Smooth muscle cell of the brain vasculature (primary cell): ENCODE measurements at places on chromosomes 13 and 19.

DNA sequence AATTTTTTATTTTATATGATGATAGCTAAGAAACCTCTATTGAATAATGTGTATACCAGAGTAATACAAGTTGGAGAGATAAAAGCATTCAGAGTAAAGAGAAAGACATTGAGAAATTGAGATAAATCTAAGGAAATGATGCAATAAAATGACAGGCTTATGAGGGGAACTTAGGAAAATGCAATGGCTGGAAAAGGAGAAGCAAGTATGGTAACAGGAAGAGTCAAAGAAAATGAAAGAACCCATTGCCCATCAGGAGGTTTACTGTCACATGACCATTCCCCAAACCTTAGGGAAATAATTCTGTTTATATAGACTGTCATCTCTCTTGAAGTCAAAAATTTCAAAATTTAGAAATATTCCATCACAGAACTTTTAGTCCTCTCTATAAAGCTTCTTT, 808.0 kb upstream of the PRR20A start:
- no peak for DNase-seq

DNA sequence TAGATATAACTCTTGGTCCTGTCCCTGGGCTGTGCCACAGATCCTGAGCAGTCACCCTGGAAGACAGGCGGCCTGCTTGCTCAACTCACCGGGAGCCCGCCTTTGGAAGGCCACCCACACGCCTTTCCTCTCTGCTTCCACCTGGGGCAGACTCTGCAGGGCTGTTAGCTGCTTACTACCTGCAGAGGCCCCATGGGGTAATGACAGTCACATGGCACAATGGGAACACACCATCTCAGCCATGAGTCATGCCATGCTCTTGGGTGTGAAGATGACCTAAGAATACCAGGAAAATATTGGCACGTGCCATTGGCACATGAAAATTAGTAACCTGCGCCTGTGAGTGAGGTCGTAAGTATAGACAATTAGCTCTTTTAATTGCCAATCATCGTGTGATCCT, 108.6 kb downstream of the COL4A2 start:
- DNase-seq: no peak

GRCh38 chr13:45295536-45295935, 45.4 kb downstream of the TPT1 start:
- DNase-seq: peak; percentile 67

GRCh38 chr13:100818711-100819110, 144.1 kb upstream of the TMTC4 start:
- no peak for DNase-seq

- DNase-seq: no peak
Measured at GRCh38 chr19:43820098-43820883, 6.8 kb upstream of the ZNF283 start.

DNA sequence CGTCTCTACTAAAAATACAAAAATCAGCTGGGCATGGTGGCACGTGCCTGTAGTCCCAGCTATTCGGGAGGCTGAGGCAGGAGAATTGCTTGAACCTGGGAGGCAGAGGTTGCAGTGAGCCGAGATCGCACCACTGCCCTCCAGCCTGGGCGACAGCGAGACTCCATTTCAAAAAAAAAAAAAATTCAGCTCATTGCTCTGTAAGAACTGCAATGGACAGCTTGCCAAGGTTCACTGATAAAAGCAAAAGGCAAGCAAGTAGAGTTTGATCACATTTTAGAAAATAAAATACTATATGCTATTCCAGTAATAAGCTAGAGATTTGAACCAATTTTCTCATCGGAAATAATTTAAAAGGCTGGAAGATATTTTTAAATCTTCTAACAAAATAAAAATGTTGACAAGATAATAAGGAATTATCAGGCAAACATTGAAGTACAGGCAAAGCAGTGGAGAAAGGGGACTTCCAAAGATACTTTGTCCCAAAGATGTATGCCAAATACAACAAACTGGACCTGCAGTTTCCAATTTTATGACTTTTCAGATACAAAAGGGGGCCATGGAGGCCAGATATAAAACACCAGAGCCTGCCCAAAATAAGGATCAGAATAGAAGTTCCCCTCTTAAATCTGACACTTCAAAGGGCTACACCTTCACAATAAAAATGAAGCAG, 29.6 kb downstream of the SLC6A16 start:
- DNase-seq: no peak

GRCh38 chr19:31315652-31316051, 33.6 kb downstream of the TSHZ3 start:
- DNase-seq: no peak

GRCh38 chr13:107590556-107590955, 624.8 kb downstream of the LIG4 start:
- no peak for DNase-seq

- DNase-seq: no peak
Measured at GRCh38 chr13:28864544-28864943, 44.4 kb downstream of the MTUS2 start.

DNA sequence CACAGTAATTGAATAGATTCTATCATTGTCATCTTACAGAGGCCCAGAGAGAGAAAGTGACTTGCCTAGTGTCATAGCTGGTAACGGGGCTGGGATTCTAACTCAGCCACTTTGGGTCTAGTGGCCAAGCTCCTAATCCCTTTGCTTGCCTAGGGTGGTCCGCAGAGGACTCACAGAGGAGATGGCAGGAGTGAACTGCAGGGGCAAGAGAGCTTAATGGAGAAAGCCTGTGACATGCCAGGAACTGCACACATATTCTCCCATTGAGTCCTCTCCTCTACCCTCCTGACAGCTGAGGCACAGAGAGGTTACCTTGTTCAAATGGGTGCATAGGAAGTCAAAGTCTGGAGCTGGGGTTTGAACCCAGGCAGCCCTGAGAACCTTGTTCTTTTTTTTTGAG, 2.7 kb downstream of the LSR start:
- no peak for DNase-seq

DNA sequence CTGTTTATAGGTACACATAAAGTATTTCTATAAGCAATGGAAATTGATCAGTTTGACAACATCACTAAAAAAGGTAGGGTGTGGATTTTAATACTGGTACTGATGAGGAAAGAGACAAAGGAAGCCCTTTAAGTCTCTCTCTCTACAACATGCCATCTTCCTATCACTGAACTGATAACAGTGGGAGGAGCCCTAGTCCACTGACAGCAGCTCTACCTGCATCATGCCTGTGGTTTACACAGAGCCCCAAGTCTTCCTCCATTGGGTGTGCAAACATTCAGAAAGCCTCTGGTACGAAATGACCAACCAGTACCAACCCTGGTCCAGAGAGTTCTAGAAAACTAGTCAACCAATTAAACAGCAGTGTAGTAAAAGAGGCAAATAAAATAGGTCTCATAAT, 53.4 kb downstream of the KLF12 start:
- DNase-seq: no peak

- no peak for DNase-seq
Measured at GRCh38 chr13:97342136-97342535, 91.8 kb upstream of the RAP2A start.

DNA sequence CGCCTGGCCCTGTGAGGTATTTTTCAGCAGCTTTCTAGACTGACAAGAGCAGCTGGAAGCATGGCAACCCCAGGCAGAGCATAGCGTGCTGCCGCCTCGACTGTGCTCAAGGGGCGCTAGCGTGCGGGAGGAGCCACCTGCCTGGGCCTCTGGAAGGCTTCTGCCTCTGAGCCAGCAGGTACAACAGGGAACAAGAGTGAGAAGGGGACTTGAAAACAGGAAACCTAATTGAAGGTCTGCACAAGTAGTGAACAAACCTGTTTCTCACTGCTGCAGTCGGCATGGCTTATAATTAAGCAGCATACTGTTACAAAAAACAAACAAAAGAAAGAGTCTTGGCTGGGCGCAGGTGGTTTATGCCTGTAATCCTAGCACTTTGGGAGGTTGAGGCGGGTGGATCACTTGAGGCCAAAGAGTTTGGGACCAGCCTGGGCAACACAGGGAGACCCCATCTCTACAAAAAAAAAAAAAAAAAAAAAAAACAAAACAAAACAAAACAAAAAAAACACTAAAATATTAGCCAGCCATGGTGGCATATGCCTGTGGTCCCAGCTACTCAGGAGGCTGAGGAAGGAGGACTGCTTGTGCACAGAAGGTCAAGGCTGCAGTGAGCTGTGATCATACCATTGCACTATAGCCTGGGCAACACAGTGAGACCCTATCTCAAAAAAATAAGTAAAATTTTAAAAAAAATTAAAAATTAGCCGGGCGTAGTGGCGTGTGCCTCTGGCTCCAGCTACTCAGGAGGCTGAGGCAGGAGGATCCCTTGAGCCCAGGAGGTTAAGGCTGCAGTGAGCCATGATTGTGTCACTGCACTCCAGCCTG, 12.6 kb upstream of the GARRE1 start:
- no peak for DNase-seq

GRCh38 chr13:39928261-39928660, 272.8 kb downstream of the COG6 start:
- no peak for DNase-seq

DNA sequence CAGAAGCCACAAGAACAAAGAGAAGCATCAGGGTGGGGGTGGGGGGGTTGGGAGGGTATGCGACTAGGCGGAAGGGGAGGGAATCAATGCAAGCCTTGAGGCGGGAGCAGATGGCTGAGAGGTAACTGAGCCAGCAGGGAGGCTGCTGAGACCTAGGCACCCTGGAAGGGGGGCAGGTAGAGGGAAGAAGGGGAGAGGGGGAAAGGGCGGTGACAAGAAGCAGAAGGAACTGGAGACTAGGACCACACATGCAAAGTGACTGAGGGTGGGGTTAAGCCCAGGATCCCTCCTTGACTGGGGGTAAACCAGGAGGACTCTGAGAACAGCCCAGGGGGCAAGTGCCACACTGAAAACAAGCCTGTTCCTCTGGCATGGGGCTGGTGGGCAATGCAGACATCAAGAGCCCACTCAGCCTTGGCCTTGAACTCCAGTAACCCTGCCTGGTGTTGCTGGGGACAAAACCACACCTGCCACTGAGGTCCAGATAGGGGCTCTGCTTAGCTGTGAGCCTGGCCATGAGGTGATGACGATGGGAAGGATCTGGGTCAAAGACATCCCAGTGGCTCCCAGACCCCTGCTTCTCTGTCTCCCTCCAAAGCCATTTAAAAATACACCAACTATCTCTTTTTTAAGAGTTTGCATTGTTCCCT, 20.3 kb downstream of the OPA3 start:
- no peak for DNase-seq

GRCh38 chr19:4388337-4389063, 11.8 kb downstream of the SH3GL1 start:
- no peak for DNase-seq

DNA sequence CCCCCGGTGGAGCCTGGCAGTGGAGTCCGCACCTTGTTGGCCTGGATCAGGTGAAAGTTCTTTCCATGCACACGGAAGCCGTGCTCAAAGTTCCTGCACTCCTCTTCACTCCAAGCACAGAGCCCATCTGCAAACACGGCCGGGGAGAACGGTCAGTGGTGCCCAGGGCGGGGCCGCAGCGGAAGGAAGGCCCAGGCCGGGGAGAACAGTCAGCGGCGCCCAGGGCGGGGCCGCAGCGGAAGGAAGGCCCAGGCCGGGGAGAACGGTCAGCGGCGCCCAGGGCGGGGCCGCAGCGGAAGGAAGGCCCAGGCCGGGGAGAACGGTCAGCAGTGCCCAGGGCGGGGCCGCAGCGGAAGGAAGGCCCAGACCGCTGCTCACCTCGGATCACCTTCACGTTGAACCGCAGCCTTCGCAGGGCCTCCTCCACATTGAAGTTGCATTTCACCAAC, 20.6 kb upstream of the PLPP2 start:
- DNase-seq: no peak

DNA sequence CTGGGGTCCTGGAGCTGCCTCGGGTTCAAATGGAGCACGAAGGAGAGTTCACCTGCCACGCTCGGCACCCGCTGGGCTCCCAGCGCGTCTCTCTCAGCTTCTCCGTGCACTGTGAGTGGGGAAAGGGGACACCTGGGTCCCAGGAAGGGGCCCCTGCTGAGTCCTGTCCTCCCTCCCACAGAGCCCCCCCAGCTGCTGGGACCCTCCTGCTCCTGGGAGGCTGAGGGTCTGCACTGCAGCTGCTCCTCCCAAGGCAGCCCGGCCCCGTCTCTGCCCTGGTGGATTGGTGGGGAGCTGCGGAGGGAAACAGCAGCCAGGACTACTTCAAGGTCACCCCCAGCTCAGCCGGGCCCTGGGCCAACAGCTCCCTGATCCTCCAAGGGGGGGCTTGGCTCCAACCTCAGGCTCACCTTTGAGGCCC, 11.0 kb upstream of the SIGLEC11 start:
- DNase-seq: no peak

DNA sequence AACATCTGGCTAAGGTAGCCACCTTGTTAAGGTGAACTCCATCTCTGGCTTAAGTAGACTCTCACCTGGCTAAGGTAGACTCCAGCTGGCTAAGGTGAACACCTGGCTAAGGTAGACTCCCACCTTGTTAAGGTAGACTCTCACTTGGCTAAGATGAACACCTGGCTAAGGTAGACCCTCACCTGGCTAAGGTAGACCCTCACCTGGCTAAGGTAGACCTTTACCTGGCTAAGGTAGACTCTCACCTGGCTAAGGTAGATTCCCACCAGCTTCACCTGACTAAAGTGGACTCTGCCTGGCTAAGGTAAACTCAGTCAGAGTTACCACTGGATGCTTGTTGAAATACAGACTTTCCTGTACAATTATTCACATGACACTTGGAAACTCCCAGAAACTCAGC, 23.6 kb downstream of the PIN1 start:
- no peak for DNase-seq

- DNase-seq: no peak
Measured at GRCh38 chr13:107347641-107348369, 779.9 kb upstream of the ARGLU1 start.

GRCh38 chr13:77555246-77555645, 19.7 kb downstream of the SCEL start:
- DNase-seq: no peak

DNA sequence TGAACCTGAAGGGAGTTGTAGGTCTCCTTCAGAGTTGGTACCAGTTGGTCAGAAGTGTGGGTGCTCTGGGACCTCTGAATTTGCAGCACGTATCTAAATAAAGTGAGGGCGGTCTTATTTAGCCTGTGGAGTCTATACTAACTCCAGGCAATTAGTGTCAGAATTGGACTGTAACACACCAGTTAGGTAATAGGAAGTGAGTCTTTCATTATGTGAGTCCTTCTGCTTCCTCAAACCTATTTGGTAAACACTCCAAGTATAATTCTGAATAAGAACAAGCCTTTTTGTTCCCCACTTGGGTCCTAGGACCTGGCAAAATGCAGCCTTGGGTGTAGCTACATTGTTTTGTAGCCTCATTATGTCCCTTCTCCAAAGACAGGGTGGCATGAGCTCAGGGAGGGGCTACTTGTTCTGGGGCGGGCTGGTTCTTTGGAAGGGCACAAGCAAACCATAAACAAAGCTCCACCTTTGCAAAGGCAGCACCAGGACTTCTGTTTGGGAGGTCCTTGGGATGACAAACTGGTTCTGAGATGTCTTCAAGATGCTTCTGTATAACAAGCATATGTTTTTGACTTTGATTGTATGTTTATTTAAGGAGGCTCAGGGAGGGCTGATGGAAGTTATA, 418.0 kb downstream of the ZNF536 start:
- DNase-seq: no peak

DNA sequence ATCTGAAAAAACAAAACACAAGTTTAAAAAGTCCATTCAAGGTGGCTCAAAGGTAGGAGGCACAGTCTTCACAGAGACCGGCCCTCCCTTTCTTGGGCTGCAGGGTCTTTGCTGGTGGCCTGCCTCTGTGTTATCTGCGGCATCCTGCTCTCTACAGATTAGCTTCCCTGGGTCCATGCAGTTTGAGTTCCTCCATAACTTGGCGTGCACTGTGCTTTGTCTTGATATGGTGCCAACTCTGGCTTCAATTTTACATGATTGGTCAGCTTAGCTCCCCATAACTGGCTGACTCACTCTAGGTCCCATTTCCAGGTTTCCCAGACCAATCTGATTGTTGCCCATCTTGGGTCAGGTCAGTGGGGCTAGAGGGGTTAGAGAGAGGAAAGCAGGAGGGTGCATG, 41.8 kb downstream of the TPT1 start:
- no peak for DNase-seq
